ENCODE measurements at places on chromosomes 12 and 14.

GRCh38 chr14:90402016-90402415 lies 5.2 kb downstream of the CALM1 start:
- no peak for DNase-seq

GRCh38 chr14:96303981-96304380 lies 48.0 kb downstream of the BDKRB1 start:
- no peak for DNase-seq

DNA sequence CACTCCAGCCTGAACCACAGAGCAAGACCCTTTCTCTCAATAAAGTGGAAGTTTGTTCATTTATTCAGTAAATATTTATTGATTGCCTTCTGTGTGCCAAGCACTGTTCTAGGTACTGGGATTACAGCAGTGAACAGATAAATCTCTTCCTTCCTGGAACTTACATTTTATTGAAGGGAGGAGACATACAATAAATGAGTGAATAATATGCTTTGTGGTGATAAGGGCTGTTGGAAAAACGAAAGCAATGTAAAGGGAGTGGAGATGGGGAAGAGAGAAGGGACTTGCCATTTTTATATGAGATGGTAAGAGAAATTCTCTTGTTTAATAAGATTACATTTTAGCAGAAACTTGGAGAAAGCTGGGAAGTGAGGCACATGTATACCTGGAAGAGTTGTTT lies 1.6 kb downstream of the GSKIP start:
- no peak for DNase-seq

- DNase-seq: no peak
Observed at GRCh38 chr14:57747036-57747435, 118.9 kb downstream of the SLC35F4 start.

GRCh38 chr12:6791931-6792520 lies 2.7 kb downstream of the CD4 start:
- no peak for DNase-seq
